GDM1 (cell line): ENCODE measurements at places on chromosomes 1 and 21.

DNA sequence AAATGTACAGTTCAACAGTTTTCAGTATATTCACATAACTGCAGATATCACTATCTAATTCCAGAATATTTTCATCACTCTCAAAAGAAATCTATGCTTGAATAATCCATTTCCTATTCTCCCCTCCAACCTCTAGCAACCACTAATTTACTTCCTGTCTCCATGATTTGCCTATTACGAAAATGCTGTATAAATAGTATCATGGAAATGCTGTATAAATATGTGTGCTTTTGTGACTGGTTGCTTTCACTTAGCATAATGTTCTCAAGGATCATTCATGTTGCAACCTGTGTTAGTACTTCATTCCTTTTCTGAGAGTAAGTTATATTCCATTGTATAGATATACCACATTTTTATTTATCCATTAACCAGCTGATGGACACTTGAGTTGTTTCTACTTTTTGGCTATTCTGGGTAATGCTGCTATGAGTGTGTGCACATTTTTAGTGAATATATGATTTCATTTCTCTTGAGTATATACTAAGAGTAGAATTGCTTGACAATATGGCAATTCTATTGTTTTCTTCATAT, 115.6 kb downstream of the TNFSF18 start:
- DNase-seq = no peak

DNA sequence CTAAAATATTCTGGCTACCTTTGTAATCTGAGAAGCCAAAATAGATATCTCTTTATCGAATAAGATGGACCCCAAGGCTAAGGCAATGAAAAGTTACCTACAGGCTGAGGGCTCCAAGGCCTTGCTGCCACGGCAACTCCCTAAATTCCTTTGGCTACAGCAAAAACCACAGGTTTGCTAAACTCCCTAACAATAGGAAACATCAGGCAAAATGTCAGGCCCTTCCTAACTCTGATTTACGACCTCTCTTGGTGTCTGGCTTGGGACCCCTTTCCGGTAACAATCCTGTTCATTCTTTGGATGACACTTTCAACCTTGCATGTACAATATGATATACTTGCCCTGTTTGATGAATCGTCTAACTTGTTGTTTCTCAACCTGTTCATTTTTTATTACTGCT, 11.3 kb upstream of the OR2T8 start:
- DNase-seq = peak; percentile 40

DNA sequence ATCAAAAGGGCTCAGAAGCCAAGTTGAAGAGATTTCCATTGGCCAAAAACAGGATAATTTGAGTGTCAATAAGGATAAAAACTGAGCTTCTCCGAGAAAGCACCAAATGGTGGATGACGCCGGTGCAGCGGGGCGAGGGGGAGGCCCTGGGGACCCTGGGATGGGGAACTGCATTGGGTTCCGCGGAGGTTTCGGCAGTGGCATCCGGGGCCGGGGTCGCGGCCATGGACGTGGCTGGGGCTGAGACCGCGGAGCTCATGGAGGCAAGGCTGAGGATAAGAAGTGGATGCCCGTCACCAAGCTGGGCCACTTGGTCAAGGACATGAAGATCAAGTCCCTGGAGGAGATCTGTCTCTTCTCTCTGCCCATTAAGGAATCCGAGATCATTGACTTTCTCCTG, 97.2 kb downstream of the DMRTA2 start:
- no peak for DNase-seq

DNA sequence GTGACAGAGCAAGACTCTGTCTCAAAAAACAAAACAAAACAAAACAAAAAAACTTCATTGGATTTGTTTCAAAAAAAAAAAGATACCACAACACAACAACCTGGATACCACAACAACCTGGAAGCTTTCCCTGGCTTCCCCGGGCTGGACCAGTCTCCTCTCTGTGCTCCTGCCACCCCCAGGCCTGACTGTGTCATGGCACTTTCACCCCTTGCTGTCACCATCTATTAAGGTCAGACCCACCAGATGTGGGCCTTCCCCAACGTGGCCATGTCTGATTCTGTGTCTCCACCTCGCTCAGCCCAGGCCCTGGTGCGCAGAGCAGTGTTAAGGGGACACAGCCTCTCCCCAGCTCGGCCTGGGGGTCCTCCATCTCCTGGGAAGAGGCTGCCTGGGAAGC, 28.3 kb upstream of the ACOT11 start:
- DNase-seq = no peak

GRCh38 chr1:110787328-110788071, 85.4 kb upstream of the CD53 start:
- peak; percentile 61 for DNase-seq

GRCh38 chr1:100538913-100539835, 1.2 kb downstream of the GPR88 start:
- DNase-seq = no peak

DNA sequence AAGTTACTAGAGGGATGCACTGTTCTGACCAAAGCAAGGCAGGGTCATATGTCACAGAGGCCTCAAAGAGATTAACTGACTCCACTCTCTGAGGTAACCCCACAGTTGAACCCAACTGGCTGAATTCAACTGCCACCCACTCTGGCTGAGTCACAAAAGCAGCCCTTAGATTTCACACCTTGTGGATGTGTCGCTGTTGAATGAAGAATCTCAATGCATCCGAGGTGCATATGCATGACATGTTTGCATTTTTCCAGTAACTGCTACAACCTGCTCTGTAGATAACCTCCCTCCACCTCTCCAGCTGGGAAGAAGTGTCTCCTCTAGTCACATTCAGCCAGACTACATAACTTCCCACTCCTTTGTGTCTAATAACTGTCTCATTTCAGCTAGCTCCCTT, 27.9 kb upstream of the KIF21B start:
- no peak for DNase-seq

DNA sequence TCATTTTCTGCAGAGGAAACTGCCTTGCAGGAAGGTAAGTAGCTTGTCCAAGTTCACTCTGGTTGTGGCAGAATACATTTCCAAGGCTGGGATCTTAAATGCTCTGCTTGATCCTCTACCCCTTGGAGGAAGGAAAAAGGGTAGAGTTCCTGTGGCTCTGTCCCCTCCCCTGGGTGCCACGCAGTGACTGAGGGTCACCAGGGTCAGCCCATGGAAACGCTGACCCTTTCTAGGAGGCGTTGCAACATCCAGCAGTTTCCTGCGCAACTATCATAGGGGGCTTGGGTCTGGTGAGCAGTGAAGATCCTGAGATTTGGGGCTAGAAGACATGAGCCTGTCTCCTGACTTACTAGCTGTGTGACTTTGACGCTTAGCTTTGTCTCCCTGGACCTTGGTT, 29.4 kb upstream of the EPS8L3 start:
- DNase-seq = no peak

DNA sequence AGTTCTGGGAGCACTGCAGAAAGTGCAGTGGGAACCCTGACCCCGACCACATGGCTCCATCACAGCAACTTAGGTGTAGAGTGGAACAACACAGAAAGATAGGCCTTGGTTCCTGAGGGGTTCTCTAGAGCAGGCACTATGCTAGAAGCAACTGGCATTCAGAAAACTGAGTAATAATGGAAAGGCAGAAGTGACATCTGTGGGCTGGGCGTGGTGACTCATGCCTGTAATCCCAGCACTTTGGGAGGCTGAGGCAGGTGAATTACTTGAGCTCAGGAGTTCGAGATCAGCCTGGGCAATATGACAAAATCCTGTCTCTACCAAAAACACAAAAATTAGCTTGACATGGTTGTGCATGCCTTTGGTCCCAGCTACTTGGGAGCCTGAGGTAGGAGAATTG, 5.3 kb downstream of the MRPS15 start:
- DNase-seq = peak; percentile 7

DNA sequence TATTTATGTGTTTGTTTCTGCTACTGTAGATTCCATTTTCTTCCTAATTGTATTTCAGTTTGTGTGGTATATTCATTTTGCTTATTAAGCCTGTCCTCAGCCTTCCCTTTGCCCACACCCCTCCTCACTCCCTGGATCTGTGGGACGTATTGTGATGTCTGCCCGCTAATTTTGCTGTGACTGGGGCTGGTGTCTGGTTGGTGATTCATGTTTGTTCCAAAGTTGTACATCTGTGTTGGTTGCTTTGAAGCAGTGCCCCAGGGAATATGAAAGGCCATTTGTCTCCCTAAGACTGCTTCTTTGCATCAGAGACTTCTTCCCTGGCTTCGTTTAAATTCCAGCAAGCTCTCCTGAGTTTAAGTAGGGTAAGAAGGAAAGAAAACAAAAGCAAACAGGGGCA, 289.5 kb upstream of the SGIP1 start:
- no peak for DNase-seq

DNA sequence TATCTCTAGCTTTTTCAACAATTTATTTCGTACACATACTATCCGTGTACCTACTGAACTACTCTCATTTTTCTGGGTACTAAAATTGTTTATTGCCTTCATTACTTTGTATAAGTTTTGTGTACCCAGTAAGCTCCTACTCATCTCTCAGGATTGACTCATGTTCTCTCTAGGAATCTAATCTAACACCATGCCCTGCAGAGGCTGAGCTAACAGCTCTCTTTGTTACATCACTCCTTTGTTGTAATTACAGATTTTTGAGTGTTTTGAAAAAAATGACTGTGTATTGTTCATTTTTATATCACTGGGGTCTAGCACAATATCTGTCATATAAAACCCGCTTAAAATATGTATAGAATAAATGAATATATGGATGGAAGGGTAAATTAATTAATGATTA, 167.1 kb downstream of the ATP6V1G3 start:
- DNase-seq = no peak

- DNase-seq = no peak
Measured at GRCh38 chr1:44089371-44090048, 29.1 kb upstream of the KLF17 start.

DNA sequence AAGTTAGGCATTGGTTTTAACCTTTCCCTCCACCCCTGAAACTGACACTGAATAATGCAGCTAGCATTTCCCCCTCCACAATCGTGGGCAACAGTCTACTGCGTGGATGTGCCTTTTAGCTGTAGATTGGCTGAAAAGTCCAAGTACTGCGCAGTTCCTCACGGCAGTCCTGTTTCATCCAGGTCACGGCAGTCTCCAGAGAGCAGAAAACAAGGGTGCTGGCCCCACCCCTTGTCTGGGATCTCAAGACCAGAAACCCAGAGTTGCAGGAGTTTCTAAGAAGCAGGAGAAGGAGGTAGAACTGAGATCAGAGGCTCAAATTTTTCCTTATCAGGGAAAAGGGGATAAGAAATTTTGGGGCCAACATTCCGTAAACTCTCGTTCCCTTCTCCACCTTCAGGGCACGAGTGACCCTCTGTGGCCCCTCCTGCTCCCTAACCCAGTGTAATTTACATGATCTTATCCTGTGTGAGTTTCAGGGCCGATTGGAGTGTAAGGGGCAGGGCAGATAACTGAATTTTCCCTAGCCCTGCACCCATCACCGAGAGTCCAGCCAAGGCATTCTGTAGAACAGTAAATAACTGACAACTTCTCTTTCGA, 25.9 kb upstream of the PLA2G2C start:
- no peak for DNase-seq

DNA sequence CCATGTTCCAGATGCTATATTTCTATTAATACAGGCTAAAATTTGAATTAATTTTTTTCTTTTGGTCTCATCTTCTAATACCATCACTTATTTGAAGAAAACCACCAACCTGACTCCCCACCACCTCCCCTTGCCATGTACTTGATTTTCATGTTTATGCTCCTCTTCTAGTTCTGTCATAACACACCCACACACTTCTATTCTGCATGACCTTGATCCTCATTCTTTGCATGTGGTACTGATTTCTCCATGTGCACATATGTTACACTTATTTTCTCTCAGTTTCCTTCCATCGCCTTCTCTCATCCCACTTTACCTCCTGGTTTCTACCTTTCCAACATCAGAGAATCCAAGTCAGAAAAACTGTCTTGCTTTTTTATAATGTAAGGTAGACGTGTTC, 78.9 kb upstream of the ARID1A start:
- DNase-seq = no peak

GRCh38 chr1:58830291-58830690, 46.4 kb upstream of the JUN start:
- no peak for DNase-seq

- DNase-seq = no peak
Measured at GRCh38 chr1:74772945-74773344, 40.0 kb downstream of the TYW3 start.

GRCh38 chr1:205330150-205330549, 8.6 kb upstream of the NUAK2 start:
- no peak for DNase-seq

DNA sequence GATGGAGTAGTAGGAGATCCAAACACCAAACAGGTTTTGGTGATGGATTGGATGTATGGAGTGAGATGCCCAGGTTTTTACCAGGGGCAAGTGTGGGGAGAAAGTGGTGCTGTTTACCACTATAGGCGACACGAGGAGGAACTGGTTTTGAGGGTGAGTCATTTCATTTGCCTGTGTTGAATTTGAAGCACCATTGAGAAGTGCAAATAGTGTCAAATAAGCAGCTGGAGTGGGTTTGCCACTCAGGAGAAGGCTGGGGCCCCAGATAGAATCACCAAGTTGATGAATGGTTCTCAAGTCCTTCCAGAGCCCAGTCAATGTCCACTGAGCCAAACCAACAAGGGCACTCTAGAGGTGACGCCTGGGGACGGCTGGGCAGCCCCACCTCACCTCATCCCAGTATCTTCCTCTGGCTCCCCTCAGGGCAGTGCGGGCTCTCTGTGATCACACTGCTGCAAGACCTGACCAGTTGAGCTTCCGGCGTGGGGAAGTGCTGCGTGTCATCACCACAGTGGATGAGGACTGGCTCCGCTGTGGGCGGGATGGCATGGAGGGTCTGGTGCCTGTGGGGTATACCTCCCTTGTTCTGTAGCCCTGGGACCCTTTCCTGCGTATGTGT, 9.4 kb downstream of the RUSC1 start:
- no peak for DNase-seq
